ENCODE measurements at places on chromosomes 3 and 15. TPM values are rescaled to one million over a fixed set of nuclear protein-coding genes. Genes with fewer than 3 reads are reported as not detected.

The LINGO1 gene
- total RNA-seq: 2.3 TPM

The KCNMB2 gene
- 4.4 TPM for total RNA-seq

The ISLR gene
- 53.0 TPM for total RNA-seq

The SNUPN gene
- 23.3 TPM for total RNA-seq

The GABRR3 gene
- not detected for total RNA-seq

- no peak for DNase-seq
These were observed 82.8 kb downstream of the MEGF11 start for GRCh38 chr15:66170716-66171115.

DNA sequence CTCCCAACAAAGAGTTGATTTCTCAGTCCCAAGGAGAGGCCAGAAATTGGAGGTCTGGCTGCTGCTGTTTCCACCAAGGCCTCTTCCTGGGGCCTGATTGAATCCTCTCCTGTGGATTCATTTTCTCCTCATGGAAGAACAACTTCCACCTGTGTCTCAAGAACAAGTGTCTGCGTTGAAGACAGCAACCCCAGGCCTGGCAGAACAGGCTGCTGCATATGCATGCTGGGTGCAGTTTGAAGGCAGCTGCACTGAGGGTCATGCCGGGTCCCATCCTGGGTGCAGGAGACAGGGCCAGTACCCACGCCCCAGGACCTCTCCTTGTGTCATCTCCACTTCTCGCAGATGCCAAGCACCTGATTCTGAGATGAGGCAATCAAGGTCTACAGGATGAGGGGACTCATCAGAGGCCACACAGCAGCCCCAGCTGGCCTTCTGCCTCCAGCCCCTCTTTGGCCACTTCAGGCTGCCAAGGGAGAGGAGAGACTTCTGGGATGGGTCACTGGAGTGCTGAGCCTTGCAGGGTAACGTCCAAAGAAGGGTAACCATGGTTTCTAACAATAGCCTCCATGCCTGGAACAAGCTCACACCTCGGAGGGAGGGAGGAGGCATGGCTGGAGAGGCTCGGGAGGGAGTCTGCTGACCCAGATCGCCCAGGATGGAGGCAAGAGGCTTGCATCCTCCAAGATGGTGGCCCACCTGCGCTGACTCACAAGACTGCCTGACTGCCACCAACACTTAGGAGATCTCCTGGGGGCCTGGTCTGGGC is 30.0 kb downstream of the HCN4 start:
- DNase-seq: no peak

DNA sequence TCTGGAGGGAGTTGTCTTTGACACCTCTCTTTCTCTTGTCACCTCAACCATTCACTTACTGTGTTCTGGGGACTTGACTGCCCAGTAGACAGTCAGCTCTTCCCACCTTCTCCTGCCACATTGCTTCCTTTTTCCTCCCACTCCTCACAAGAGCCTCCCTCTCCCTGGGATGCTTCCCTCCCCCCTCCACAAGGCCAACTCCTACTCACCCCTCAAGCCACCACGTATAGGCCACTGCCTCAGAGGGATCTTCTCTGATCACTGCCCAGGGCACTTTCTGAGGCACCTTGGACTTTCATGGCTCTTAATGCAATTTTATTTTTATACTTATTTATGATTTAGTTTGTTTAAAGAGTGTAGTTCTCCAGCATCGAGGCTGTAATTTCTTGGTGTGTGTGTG is 23.2 kb downstream of the THSD4 start:
- DNase-seq: no peak

GRCh38 chr3:45686850-45687249 is 2.3 kb upstream of the SACM1L start:
- no peak for DNase-seq

DNA sequence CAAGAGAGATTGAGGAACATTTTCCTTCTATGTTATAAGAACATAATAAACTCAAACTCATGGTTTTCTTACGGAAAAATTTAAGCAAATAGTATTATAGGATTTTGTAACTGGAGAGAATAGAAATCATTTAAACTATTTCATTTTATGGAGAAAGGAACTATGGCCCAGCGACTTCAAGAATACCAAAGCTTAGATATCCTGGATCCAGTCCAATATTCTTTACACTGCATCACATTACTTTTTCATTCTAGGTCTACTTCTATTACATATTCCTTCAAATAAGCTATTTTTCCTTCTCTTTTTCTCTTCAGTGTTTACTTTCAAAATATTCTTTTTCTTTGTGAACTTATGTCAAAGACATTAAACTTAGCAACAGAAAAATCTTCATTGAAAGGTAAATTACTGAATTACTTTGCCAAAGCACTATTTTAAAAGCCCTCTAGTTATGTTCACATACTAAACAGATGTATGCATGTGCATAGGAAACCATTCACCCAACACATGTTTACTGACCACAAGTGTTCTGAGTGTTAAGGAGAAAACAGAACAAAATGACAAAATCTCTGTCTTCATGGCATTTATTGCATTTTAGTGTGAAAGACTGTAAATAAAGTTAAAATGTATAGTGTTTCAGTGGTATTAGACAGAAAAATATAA is 20.4 kb downstream of the KPNA4 start:
- no peak for DNase-seq

GRCh38 chr3:121545049-121545573 is 677 bp downstream of the POLQ start:
- no peak for DNase-seq

The CGGBP1 gene
- total RNA-seq: 68.9 TPM

DNA sequence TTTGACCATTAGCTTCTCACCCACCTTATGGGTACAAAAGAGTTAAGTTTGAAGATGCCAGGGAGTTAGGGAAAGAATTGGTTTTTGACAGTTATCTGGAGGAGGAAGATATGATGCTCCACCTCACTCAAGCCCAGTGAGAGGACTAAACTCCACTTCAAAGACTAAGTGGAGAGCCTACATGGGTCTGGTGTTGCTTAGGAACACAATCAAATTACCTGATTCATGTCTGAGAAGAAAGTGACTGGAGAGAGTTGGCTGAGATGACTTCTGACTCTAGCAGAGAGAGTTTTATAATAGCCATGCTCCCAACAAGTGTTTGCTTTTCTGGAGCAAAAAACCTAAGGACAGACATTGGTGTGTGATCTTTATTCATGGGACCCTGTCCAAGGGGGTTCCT is 43.3 kb downstream of the SUCNR1 start:
- no peak for DNase-seq

- no peak for DNase-seq
These were observed 557.4 kb upstream of the ARPP21 start for GRCh38 chr3:35081899-35082298.

DNA sequence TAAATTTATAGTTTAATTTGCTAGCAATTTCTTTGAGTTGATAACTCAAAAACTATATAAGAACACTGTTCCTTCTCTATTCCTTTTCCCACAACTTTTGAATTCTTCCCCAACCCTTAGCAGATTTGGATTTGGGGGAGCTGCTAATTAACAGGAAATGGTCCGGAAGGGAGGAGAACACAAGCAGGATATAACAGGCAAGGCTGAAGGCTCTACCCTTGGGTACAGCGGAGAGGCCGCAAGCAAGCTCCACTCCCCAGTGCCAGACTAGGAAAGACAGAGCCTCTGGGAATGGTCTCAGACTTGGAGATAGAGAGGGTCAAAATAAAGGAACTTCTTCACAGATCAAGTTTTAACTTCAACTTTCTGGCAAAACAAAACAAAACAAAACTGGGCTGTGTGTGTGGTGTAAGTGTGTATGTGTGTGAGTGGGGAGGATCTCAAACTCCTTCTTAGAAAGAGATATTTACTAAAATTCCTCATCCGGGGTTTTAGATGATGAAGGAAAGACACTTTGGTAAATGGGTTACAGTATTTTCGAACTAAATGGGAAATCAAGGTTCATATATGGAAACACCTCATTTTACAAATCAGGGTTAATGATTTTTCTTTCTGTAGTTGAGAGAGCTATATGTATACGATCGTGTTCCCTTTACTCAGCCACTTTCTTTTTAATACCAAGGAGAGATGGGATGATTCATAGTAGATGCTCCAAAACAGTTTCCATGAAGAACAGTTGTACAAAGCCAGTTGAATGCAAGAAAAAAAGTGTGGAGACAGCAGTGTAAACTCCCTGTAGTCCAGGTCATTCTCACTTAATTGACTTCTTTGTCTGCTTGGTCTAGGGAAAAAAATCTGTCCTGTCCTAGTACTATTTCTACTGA is 161.1 kb downstream of the TP63 start:
- DNase-seq: no peak

GRCh38 chr15:76163457-76164295 is 103.9 kb downstream of the TMEM266 start:
- DNase-seq: peak; percentile 42

The CFAP161 gene
- total RNA-seq: 0.17 TPM

The CLDN18 gene
- 6.7 TPM for total RNA-seq

The CDHR4 gene
- total RNA-seq: 0.09 TPM

- DNase-seq: no peak
These were observed 121.3 kb downstream of the CD47 start for GRCh38 chr3:107969525-107969924.

The PRR20G gene
- total RNA-seq: not detected

Data from mucosa of gallbladder (tissue), 1 donor.